ENCODE measurements at places on chromosomes 13 and 19.

GRCh38 chr13:73235385-73235784 lies 176.6 kb downstream of the KLF5 start:
- DNase-seq = no peak

GRCh38 chr13:95906999-95907398 lies 146.2 kb downstream of the UGGT2 start:
- no peak for DNase-seq

DNA sequence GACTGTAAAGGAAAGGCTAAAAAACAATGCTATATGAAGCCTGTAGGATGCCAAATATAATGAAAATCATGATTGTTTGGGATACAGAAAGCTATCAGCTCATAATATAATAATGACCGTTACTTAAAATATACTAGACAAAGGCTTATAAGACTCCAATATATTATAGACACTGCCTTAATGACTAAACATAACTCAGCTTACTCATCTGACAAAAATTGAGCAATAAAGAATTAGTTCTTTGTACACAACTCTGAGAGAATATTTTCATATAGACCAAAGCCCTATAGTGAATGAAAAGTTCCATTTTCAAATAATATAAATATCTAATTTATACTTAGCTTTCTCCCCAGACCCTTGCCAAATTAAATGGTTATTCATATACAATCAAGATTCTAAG lies 283.3 kb downstream of the DIAPH3 start:
- no peak for DNase-seq

GRCh38 chr13:41307884-41308640 lies 3.0 kb upstream of the NAA16 start:
- DNase-seq = no peak

DNA sequence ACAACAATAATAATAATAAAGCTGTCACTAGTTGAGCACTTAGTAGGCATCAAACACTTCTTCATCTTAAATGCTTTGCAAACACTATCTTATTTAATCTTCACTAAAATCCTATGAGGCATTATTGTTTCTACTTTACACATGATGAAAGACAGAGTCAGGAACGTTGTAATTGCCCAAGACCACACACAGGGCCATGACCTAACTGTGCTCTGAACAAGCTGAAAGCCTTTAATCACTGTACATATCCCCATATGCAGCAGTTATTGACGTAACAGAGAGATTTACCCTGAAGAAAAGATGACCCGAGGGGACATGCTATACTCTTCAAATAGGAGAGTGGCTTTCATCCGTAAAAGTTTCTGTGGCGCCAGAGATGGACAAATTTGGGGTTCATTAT lies 53.0 kb downstream of the SACS start:
- DNase-seq = no peak

- DNase-seq = no peak
These were observed 145.8 kb upstream of the ZNF507 start for GRCh38 chr19:32199501-32200040.

DNA sequence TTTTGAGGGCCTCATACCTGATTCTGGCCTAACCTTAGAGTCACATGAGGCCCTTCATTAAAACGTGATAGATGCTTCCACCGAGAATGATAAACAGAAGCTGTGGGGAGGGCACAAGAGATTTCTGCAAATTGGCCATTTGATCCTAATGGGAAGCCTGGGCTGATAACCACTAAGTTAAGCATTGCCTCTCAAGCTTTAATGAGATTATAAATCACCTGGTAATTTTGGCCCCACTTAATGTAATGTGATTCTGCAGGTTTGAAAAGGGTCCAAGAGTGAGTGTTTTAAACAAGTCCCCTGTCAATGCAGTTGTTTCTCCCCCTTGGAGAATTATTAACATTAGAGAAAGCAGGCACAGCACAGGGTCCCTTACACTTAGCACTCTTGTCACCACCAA lies 42.0 kb downstream of the ZNF486 start:
- DNase-seq = no peak

DNA sequence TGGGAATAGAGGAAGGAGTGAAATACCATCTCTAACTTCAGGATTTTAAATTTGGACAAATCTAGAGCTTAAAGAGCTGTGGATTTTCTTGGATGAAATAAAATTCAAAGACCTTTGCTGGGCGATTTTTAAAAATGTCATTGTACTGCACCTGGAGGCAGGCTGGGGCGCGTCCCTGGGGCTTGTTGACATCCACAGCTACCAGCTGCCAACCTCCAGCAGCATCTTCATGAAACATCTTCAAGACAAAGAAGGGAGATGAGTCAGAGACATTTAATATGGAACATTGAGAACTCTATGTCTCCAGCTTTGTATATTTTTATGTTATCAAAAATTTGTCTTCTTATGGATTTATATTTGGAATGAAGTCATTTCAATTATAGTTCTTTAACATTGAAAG lies 132.5 kb downstream of the NALCN start:
- no peak for DNase-seq

DNA sequence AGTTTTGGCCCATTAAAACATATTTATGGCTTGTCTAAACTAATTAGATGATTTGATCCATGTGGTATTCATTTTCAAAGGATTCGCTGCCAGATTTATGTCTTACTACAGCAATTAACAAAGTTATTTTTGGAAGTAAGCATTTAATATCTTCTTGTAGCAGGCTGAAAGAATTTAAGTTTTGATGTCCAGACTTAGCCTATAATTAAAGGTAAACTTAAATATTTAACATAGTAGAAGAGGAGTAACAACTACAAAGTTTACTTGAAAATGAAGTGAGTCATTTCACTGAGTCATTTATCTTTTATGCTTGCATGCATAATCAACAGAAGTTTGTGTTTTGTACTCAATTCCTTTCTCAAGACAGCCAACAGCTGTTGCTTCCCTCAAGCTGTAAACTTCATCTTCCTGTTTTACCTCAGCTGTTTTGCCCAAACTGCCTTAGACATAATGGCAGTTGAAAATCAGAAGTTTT lies 58.1 kb downstream of the EDNRB start:
- DNase-seq = no peak

GRCh38 chr19:37997911-37998344 lies 90.9 kb downstream of the SIPA1L3 start:
- no peak for DNase-seq

DNA sequence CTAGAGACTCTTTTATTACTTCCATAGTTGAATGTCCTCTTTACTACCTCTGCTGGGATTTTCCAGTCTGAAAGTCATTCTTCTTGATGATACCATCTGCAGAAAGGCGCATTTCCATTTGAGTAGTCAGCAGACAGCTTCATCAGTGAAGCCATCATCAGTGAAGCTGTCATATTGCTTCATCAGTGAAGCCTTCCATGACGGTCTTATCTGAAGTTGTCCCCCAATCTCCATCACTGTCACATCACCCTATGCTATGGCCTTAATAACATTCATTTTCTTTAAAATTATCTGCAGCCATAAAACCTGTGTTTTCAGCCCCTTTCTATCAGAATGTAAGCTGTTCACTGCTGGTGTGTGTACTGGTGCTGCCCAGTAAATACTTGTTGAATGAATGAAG lies 151.6 kb downstream of the B3GLCT start:
- DNase-seq = no peak

- no peak for DNase-seq
These were observed 25.4 kb downstream of the RAB20 start for GRCh38 chr13:110536006-110536693.

GRCh38 chr19:52942386-52943133 lies 19.3 kb upstream of the ZNF888 start:
- peak; percentile 95 for DNase-seq

- no peak for DNase-seq
These were observed 80.2 kb downstream of the ZAR1L start for GRCh38 chr13:32234914-32235313.

DNA sequence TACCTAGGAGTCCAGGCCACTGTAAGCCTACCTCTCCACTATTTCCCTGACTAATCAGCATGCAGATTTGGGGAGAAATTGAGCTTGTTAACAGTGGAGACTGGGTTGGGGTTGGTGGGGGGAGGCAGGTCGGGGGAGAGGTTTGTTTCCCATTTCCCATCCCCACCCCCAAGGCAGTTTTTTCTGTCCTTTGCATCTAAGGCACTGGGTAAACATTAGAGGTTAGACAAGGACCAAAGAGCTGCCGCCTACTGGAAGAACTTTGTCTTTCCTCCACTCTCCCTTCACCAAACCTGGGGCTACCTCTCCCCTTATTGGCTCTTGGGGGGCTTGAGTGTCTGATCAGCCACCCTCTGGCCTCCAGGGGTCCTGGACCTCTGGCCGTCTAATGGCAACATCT lies 953 bp downstream of the KCNN4 start:
- DNase-seq = no peak

DNA sequence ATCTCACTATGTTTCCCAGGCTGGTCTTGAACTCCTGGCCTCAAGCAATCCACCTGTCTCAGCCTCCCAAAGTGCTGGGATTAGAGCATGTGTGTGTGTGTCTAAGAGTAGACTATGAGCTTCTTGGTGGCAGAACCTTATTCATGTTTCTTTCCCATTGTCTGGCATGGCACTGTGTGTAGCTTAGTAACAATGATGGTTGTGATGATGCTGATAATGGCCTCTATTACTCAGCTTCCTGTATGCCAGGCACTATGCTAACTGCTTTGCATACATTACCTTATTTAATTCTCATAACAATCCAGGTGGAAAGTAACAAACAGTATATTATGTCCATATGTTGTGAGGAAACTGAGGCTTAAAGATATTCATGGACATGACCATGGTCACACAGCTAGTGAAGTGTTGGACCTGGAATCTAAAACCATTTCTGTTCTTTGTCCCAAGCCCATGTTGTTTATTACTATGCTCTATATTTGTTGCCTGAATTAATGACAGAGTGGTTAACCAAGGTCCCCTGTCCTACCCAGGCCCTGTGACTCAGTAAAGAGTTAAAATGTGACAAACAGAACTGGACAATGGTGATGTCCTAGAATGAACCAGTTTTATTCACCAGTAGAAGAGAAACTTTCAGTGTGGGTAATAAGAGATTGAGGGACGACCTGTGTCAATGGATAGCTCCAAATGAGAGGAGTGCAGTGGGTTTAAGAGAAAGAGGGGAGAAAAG lies 109.6 kb downstream of the KLF5 start:
- no peak for DNase-seq

DNA sequence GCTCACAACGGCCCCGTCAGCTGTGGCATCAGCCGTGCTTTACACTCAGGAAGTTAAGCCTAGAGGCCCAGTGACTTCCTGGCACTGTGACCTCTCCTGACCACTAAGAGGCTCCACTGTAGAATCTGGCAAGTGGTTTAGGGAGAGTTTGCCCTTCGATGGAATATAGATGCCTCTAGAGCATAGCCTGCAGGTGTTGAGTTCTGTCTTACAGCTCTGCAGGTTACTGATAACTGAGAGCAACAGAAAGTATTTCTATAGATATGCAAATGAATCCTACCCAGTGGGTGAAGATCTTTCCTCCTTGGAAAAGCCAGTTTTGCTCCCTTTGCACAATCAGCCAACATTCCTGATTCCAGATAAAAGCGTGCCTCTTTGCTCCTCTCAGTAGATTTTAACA lies 35.8 kb downstream of the ATP12A start:
- DNase-seq = no peak

DNA sequence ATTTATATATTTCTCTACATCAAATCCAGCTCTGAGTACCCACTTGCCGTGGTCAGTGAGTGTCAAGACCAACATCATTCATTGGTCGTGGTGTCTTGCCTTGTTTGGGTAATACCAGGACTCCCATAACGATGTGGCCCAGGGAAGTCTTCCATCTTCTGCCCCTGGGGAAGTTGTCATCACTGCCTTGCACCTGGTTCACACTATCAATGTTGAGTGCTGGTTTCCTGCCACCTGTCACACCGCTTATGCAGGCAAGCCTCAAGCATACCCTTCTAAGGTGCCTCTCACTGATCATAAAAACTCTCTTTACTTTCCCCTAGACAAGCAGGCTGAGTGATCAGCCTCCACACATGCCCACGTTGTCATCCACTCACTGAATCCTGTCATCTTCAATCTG lies 382.4 kb downstream of the KCTD12 start:
- no peak for DNase-seq

DNA sequence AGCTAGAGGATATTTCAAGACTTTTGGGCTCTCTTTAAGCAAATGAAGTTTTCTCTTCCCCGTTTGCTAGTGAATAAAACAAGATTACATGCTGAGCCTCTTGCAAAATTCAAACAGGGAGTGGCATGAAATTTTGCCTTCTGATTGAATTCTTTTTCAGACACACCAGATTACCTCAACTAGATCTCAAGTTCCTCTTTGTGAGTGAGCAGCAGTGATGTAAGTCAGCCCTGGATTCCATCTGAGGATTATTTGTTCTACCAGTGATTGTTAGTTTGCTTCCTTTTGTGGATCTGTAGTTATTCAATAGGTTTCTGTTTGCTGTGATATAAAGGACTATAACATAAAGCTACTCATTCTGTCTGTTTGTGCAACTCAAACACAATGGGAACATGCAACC lies 407.7 kb downstream of the LMO7 start:
- no peak for DNase-seq

- DNase-seq = no peak
These were observed 262.7 kb downstream of the DNAJC15 start for GRCh38 chr13:43285933-43286597.

- no peak for DNase-seq
These were observed 7.3 kb upstream of the C13orf46 start for GRCh38 chr13:113981194-113981605.

GRCh38 chr13:49997955-49998354 lies 1.1 kb downstream of the TRIM13 start:
- no peak for DNase-seq

GRCh38 chr13:27699952-27700351 lies 78.3 kb downstream of the POLR1D start:
- no peak for DNase-seq

DNA sequence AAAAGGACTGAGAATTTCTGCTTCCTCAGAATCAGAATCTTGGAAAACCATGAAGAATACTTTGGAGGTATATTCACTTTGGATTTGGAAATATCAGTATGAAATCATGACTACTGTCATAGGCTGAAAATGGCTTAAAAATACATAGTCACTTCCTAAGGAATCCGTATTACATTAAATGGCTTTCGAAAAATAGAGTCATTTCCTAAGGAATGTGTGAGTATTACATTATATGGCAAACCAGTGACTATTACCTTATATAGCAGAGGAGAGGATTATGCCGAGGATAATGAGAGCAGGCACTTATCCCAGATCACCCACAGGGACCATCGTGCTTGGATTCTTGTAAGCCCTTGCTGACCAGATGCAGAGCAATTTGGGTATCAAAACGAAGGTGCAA lies 1471.8 kb downstream of the EFNB2 start:
- no peak for DNase-seq

GRCh38 chr19:4369109-4369887 lies 25.9 kb downstream of the MPND start:
- DNase-seq = peak; percentile 65

GRCh38 chr13:78239714-78240113 lies 321.1 kb upstream of the EDNRB start:
- DNase-seq = no peak

- DNase-seq = no peak
These were observed 6.3 kb downstream of the SH3GL1 start for GRCh38 chr19:4393947-4394590.

GRCh38 chr13:49357694-49358093 lies 86.2 kb downstream of the CAB39L start:
- no peak for DNase-seq

- no peak for DNase-seq
These were observed 638.7 kb downstream of the UQCRFS1 start for GRCh38 chr19:28574212-28574611.

GRCh38 chr19:31519256-31519655 lies 170.0 kb upstream of the TSHZ3 start:
- DNase-seq = no peak

Data from stimulated activated naive CD4-positive, alpha-beta T cell (primary cell).